NCI-H524 (cell line): ENCODE measurements at places on chromosomes 3 and 15.

GRCh38 chr3:120820748-120821147, 78.2 kb downstream of the GTF2E1 start:
- no peak for DNase-seq

- peak; percentile 38 for DNase-seq
Measured at GRCh38 chr3:62372621-62373041, 719 bp downstream of the FEZF2 start.

- no peak for DNase-seq
Measured at GRCh38 chr3:124415446-124415960, 314.7 kb upstream of the UMPS start.

DNA sequence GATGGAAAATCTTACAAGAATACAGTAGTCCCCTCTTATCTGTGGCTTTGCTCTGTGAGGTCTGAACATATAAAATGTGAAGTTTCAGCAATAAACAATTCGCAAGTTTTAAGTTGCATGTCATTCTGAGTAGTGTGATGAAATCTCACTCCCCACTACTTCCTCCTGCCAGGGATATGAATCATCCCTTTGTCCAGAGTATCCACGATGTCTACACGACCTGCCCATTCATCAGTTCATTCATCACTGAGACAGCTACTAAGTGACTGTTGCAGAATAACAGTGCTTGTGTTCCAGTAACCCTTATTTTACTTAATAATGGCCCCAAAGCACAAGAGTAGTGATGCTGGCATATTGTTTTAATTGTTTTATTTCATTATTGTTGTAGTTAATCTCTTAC, 489.2 kb upstream of the UBE2E2 start:
- DNase-seq, result no peak

DNA sequence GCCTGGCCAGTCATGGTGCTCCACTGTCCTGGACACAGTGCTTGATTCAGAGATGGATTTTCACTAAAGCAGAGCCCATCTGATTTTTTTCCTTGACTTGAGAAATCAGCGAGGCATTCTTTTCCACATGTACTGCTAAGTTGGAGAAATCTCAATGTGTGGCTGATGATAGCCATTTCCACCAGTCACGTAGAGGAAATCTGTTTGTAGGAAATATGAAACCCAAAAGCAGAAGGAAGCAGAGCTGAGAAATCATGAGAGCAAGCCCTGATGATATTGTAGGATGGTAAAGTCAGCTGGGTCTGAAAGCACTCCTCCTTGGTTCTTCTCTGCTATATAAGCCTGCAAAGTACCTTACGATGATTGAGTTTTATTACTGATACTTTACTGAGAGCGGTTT, 1233.4 kb downstream of the ROBO2 start:
- no peak for DNase-seq

DNA sequence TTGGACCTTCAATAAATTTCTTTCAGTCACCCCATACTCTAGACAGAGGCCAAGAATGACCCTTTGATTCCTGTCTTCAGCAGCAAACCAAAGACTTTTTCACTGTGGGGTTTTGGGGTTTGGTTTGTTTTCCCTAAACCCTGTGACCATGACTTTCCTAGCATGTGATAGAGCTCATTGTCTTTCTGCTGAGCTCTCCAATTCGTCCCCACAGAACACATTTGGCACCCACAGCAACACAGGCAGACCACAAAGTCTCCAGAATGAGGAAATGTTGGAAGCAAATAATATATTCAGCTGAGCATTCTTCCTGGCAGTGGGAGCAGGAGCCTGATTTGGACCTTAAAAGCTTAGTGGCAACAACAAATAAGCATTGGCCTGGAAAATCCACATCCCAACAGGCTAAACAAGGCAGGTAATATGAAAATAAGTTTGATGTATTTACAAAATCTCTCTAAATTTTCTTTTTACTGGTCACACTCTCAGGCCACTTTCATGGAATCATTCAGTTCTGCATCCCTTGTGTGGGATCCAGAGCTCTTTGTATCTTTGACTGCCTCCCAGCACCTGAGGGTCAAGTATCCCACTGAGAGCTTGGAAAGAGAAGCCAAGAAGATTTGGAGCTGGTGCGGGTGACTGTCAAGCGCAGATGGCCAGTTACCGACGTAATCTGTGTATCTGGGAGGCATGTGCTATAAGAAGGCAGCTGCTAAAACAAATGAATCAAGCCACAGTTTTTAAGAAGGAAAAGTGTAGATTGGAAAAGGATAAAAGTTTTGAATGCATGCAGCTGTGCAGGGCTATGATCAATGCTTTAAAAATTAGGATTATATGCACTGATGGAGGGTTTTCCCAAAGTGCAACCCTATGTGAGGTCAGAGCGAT, 36.5 kb upstream of the CPB1 start:
- DNase-seq, result peak; percentile 57

- DNase-seq, result no peak
Measured at GRCh38 chr15:27844018-27844666, 255.0 kb downstream of the OCA2 start.

DNA sequence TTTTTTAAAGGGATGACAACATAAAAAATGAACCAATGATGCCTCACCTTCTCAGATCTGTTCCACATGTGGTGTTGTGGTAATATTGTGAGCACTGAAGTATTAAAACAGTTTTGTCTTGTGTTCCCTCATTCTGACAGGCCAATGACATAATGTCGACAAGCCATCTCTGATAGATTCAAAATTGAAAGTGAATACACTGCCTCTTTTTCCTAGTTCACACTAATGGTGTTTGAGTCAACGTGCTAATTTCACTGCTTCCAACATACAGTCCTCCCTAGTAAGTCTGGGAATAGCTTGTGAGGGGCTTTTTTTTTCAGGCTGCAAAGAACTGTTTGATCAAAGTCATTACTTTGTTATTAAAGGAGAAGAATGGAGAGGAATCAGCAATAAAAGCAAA, 82.8 kb downstream of the ROBO2 start:
- no peak for DNase-seq

DNA sequence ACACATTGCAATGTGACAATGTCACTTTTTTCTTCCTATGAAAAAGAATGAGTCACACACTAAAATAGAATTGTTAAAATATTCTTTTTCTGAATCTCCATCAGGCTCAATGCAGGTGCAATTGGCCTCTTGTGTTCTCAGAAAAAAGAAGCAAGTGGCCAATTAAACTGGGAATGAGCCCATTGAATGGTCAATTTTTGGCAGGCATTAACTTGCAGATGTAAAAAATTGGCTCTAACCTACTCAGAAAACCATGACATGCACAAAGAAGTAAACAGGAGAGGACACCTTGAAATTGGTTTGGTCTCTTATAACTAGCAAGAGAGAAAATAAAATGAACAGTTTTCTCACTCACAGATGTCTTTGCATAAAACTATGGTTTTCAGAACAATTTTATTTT, 820.8 kb downstream of the TBL1XR1 start:
- DNase-seq, result no peak

GRCh38 chr15:73935547-73935946, 9.3 kb downstream of the LOXL1 start:
- DNase-seq, result peak; percentile 62

- DNase-seq, result no peak
Measured at GRCh38 chr3:150784747-150785125, 21.8 kb upstream of the SIAH2 start.

DNA sequence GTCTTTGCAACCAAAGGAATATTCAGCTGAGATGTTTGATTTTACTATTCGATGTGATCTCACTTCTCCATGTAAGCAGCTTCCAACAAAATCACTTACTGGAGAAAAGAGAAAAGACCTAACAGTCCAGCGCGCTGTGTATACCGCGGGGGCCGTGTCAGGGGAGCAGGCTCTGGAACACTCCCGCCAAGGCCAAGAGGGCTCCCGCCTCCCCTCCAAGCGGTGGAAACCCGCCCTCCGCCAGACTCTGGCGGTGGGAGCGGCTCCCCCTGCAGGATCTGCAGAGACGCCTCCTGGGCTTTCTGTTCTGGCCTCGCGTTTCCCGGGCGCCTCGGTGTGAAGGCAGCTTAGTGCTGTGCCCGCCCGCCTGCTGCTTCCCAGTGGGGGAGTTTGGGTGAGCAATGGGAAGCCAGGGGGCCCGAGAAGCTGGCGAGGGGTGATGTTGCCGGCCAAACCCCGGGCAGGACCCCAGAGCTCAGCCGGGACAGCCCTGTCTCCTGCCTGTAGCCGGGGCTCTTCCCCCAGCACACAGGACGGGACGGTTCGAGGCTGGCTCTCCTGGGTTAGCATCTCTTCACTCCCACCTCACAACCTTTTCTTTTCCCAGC, 36.3 kb downstream of the CHST14 start:
- peak; percentile 85 for DNase-seq

GRCh38 chr3:102206511-102207031, 228.2 kb upstream of the ZPLD1 start:
- no peak for DNase-seq

GRCh38 chr15:40941528-40942336, 11.5 kb upstream of the CHAC1 start:
- peak; percentile 68 for DNase-seq

DNA sequence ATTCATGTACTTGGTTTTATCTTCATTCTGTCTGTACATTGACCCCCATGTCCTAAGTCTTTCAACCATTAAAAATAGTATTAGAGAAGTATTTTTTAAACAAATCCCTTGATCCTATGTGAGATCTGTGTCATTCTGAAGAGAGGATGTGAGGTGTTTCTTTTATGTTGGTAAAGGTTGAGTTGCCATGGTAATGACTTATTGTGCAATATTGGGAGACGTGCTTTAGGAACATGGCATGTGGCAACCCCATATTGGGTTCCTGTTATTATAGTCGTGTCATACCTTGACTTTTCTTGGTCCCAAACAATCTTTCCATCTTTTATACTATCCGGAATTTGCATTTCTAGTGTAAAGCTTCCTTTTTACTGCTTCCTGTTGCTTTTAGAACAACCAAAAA, 203.1 kb downstream of the KCNAB1 start:
- DNase-seq, result no peak

- peak; percentile 64 for DNase-seq
Measured at GRCh38 chr15:50181969-50182218, at the start of gene SLC27A2. TSS of gene SLC27A2 (plus strand) at chr15:50182196. CDS start at chr15:50182428, 232 bp downstream.

- DNase-seq, result peak; percentile 97
Measured at GRCh38 chr15:88120026-88120425, 136.5 kb downstream of the NTRK3 start.

GRCh38 chr3:189394599-189395121, 222.9 kb downstream of the TPRG1 start:
- no peak for DNase-seq
